ENCODE measurements at places on chromosomes 11 and 22.
A peak's percentile ranks its signal among the peaks of the same experiment; 100 is the strongest.

GRCh38 chr11:126354631-126355323 is 709 bp upstream of the ST3GAL4 start:
- no peak for DNase-seq

- DNase-seq: no peak
Observed at GRCh38 chr11:112608509-112608908, 347.8 kb upstream of the PLET1 start.

- DNase-seq: no peak
Observed at GRCh38 chr11:69831985-69832384, 12.8 kb upstream of the FGF3 start.

- DNase-seq: no peak
Observed at GRCh38 chr11:69880041-69880825, 61.0 kb upstream of the FGF3 start.

- DNase-seq: peak; percentile 81
Observed at GRCh38 chr11:94602430-94603372, 35.5 kb downstream of the PIWIL4 start.

DNA sequence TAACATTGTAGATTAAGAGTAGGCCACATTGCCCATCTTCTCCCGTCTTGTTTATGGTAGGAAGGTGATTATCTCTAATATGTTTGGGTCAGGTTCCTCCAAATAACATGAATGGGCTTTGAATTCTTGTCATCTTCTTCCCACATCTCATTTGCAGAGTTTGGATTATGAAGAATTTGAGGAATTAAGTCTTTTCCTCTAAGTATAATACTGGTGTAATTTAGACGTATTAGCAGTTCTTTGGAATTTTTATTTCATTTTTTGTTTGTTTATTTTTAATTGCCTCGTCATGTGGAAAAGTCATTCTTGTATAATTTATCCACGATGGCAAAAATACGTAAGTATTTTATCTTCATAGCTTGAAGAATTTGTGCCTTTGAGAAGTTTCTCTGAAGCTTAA is 73.4 kb downstream of the ARHGEF12 start:
- DNase-seq: no peak
